Inflammatory macrophage treated with lipopolysaccharide for 4 hours (primary cell): ENCODE measurements at places on chromosomes 1 and 21.

DNA sequence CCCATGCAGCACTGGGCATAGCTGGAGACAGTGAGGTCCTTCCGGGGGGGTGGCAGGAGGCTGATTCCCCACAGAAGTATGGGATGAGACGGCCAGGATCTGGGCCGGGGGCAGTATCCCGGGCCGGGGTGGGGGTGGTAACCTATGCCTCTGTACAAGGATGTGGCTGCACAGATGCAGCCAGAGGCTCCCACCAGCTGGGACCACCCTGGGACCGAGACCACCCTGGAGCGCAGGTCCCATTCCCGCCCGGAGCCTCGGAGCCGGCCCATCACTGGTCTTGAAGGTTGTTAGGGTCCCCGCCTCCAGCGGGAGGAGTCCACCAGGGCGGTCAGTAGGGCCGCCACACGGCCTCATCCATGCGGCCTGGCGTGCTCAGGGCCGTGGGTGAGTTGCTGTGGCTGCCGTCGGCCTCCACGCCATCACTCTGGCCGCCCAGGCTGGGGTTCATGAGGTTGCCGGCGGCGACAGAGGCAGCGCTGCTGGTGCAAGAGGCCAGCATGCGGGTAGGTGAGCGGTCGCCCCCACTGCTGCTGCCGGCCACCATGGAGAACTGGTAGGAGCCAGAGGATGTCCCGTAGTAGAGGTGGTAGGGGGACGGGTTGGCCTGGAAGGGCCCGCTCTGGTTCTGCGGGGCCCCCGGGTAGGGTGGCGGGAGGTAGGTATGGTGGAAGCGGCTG lies 28.1 kb downstream of the RUNX3 start:
- DNase-seq = no peak

DNA sequence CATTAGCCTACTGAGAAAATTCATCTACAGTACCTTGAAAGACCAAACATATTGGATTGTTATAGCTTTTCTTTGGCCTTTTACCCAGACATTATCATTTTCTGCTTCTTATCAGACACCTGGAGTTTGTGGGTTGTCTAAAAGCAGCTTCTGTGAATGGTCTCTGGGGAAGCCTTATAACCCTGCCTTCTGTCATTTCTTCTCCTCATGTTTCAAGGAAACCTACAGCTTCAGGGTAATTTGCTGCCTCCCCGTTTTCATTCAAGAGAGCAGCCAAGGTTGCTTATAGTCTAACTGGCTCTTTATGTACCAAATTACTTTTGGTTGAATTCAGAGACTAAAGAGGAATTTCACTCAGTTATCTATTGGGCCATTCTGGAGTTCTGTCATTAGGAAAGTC lies 288.3 kb upstream of the SGIP1 start:
- DNase-seq = no peak

DNA sequence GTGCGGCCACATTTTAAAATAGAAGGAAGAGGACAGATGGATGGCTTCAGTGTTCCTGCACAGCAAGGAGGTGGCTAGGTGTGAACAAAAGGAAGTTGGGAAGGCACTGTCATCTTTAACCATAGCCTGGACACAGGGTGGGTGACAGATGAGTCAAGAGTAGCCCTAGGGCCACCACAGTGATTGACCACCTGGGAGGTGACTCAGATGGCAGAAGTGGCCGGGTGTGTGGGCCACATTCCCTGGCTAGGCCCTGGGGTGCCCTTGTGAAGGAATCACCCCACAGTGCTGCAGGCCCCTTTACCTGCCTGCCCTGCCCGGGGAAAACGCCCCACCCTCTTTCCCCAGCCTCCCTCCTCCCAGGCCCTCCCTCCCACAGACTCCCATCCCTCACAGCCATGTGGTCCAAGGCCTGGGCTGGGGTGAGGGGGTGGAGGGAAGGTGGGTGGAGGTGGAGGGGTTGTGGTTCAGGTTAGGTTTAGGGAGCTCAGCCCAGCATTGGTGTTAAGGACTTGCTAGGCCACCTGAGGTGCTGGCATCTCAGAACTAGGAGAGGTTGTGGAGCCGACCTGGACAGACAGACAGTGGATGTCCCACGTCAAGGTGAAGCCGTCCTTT lies 59.1 kb downstream of the SPSB1 start:
- DNase-seq = no peak

- DNase-seq = no peak
Observed at GRCh38 chr1:54378874-54379554, 27.2 kb downstream of the SSBP3 start.

DNA sequence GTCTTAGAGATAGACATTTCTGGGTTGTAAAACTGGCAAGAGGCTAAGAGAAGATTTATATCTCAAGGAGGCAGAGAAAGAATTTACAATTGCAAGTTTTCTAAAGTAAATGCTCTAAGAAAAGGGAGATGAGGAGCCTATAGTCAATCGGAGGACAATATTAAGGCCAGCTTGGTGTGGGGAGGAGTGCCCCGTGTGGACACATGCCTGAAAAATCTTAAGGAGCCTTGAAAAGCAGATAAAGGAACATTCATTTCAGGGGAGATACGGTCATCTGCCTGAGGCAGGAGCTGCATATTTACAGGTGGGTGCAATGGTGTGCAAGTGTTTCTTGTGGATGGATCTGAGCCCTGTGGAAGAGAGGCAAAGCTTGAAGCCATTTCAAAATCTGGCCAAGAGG lies 25.6 kb downstream of the FCRL2 start:
- no peak for DNase-seq

GRCh38 chr21:36554411-36555157 lies 74.7 kb upstream of the CLDN14 start:
- DNase-seq = no peak

DNA sequence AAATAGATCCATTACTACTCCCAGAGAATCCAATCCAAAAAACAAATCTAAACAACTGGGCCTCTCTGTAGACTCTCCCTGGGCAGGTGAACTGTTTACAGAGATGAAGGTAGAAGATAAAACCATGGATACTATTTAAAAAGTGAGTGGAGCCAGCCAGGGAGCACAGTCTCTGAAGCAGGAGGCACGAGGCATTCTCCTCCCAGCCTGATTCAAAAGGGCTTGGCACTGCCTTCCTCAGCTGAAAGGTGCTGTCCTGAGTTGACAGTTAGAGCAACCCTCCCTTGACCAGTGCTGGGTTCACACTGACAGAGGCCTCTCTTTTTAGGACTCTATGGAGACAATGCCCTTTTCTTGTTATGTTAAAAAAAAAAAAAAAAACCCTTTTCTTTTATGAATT lies 36.8 kb downstream of the HENMT1 start:
- DNase-seq = no peak

DNA sequence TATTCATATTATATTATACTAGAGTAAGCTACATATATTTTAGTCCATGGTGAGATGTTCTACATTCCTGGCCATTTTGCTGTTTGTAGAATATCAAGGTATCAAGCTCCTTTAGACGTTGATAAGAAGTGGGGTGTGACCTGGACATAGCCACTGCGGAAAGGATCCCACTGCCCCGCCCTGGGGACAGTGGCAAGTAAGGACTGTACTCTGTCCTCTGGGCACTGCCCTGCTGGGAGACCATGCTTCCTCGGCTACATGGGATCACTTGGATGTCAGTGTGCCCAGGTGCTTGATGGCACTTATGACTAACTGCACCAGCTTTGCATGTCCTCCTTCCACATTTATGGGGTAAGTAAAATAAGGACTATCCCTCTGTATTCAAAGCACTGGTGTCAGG lies 46.3 kb upstream of the NTPCR start:
- DNase-seq = no peak

GRCh38 chr1:20533635-20534034 lies 18.7 kb upstream of the FAM43B start:
- no peak for DNase-seq

DNA sequence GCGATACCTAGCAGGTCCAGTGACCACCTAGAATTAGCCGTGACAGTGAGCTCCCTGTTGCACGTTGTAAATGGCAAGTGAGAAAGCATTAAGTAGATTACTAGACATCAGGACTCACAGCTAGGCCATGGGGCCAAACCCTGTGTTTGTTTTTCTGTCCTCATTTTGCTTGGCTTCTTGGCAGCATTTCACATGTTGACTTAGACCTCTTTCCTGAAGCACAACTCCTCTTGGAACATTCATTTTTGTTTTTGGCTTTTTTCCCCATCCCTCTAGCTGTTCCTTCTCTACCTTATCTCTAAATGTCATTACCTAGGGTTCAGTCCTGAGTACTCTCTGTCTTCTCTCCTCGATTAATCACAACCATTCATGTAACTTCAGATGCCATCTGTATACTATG lies 16.9 kb upstream of the PTPN14 start:
- DNase-seq = no peak

DNA sequence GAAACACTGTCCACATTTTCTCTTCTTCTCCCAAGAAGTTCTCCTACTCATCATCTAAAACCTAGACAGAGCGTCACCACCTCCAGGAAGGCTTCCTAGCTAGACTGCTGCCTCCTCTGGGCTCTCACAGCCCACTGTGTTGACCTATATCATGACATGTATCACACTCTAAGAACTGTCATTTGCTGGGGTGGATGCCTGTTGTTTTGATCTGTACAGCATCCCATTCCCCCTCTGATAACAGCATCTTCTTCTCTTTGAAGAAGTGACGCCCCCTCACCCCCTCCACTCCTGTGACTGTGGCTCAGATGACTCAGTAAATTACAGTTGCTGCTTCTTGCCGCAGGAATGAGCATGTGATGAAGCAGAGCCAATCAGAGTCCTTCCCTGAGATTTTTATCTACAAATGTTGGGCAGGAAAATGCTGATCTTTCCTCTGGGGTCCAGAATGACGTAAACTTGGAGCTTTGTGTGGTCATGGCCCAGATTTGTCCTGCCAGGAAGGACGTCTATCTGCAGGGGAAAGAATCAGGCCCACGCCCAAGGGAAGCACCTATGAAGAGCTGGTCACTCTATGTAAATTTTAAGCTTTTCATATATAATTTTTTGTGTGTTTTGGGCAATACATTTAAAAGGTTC lies 28.0 kb upstream of the FOXO6 start:
- DNase-seq = no peak

DNA sequence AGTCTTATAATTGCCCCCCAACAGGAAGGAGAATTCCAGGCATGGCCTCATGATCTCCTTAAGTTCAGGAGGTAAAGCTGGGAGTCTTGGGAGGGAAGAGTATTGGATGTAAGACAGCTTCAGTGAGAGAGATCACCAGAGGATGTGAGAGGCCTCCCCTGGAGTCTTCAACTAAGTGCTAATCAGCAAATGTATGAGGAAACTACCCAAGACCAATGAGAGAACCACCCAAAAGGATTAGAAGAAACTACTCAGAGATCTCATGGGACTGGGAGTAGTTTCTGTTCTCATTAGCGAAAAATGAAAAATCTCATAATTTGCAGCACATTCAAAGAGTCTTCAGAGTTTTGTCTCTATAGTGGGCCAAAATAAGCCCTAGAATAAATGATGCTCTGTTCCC lies 36.6 kb upstream of the WNT2B start:
- DNase-seq = peak; percentile 49
